LHCN-M2 (cell line): ENCODE measurements at places on chromosomes 2 and 18. TPM values are rescaled to one million over a fixed set of nuclear protein-coding genes. Genes with fewer than 3 reads are reported as not detected.

Gene CERKL
- 0.17 TPM in 1 of 2 replicates, not detected in the other for total RNA-seq

Gene ASAP2
- total RNA-seq = 66.1 and 81.7 TPM in 2 replicates

Gene IL1R2
- 0.26 TPM in 1 of 2 replicates, not detected in the other for total RNA-seq

Gene R3HDM1
- 9.0 and 11.7 TPM in 2 replicates for total RNA-seq

DNA sequence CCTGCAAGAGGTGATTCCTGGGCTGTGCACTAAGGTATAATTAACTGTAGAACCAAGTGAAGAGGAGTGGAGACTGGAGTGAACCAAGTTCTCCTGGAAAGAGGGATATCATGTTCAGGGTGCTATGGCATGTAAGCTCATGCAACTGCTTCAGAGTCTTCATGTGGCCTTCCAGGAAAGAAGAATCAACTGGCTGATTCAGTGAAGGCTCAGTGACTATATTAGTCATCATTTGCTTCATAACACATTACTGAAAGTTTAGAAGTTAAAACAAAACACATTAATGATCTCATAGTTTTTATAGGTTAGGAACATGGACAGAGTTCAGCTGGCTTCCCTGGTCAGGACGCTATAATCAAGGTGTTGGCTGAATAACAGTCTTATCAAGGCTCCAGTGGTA, 1200.8 kb upstream of the GYPC start:
- DNase-seq = peak; percentile 73

GRCh38 chr2:157305723-157306110, 19.9 kb downstream of the ERMN start:
- no peak for DNase-seq

DNA sequence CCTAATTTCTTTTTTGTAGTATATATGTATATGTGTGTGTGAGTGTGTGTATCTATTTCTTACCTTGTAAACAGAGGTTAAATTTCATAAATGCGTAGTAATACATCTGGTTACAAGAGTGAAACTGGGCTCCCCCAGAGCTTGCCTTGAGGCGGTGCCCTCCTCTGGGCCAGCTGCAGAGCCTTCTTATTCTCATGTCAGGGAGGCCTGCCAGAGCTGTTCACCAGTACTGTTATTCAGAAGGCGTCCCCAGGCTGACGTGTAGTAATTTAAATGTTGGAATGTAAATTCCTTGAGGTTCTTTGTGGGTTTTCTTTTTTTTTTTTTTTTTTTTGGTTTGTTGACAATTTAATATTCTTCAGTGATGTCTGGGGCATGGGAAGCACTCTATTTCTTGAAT, 11.2 kb downstream of the COPS8 start:
- DNase-seq = peak; percentile 90

DNA sequence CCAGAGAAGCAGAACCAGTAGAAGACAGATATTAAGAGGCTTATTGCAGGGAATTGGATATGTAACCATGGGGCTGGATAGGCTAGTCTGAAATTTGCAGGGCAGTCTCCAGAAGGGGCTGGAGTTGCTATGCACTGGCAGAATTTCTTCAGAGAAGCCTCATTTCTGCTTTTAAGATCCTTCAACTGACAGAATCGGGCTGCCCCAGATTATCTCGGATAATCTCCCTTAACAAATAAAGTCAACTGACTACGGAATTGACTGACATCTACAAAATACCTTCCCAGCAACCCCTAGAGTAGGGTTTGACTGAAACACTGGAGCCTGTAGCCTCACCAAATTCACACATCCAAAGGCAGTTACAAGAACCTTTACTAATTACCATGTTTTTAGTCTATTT, 136.4 kb downstream of the SOCS6 start:
- DNase-seq = no peak

GRCh38 chr2:82665691-82666090, 1793.4 kb downstream of the SUCLG1 start:
- DNase-seq = no peak

GRCh38 chr18:54479365-54479764, 111.7 kb upstream of the DYNAP start:
- peak; percentile 2 for DNase-seq

- DNase-seq = peak; percentile 77
Measured at GRCh38 chr2:224405841-224406370, 4.0 kb upstream of the FAM124B start.

DNA sequence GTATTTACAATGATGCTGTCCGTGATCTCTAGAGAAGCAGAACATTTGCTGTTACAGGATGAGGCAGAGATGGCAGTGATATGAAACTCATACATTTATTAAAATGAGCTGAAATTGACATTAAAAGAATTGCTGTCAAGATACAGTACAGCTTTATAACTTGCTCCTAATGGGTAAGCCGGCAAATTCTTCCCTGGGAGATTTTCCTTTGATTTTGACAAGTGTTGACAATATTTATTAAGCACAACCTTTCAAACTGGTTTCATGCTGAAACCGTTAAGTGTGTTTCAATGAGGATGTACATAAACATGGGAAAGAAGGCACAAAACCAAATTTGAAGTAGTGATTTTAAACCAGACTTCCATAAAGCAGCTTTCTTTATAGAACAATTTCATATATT, 45.5 kb downstream of the SPHKAP start:
- DNase-seq = no peak
